ENCODE measurements at places on chromosomes 7 and 10.

DNA sequence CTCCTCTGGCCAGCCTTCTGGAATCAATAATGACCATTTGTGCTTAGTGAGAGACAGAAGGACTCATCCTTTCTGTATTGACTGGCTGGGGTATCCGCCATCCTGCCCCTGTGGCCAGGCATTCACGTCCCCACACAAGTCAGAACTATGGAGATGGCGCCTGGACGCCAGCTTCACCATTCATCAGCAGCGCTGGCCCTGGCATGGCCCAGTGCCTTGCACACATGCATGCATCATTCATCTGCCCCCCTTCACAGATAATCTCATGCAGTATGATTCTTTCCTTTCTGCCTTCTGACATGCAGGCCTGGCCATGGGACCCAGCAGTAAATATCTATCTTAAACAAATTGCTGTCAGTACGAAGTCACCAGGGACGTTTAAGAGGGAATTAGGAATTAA, 114.8 kb upstream of the MKI67 start:
- DNase-seq: no peak

GRCh38 chr10:122487174-122487765, 25.9 kb downstream of the HTRA1 start:
- no peak for DNase-seq

- DNase-seq: no peak
Measured at GRCh38 chr7:134907000-134907399, 79.3 kb upstream of the AGBL3 start.

DNA sequence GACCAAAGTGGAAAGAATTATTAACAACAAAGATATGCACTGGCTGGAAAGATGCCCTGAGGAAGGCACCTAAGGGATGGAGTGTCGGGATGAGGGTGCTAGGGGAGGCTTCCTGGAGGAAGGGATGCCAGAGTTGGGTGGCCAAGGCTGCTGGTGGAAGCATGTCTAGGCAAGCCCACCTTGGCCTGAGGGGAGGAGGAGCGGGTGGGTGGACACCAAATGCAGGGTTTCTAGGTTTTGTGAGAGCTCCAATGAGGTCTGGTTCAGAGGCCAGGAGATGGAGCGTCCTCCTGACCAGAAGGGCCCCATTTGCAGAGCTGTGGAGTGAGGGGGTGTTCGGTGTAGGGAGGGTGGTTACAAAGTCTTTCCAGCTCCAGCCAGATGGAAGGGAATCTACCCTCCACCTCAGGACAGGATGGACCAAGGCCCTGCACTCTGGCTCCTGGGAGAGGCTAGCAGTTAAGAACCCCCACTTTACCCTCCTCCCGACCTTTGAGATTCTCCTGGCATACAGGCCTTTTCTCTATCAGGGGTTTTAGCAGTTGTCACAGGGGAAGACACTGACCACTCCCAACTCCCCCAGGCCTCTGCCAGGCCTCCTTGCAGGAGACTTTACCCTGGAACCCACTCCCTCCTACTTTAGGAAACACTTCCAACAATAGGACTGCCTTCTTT, 3.0 kb upstream of the DDIT4 start:
- no peak for DNase-seq

DNA sequence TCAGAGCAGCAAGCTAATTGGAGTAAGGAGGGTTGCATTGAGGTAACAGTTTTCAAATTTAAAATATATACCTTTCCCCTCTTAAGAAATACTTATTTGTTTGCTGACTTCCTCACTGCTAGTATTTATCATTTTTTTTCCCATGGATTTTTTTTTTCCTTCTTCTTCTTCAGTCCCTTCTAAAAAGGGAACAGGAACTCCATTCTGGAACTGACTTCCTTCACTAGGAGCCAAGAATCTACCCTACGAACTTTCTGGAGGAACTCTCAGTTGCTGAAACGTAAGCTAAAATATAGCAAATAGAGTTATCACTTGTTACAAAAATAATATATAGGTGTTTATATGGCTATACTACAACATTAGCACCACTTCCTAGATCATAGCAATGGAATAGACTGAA, 95.4 kb downstream of the HGF start:
- DNase-seq: no peak

DNA sequence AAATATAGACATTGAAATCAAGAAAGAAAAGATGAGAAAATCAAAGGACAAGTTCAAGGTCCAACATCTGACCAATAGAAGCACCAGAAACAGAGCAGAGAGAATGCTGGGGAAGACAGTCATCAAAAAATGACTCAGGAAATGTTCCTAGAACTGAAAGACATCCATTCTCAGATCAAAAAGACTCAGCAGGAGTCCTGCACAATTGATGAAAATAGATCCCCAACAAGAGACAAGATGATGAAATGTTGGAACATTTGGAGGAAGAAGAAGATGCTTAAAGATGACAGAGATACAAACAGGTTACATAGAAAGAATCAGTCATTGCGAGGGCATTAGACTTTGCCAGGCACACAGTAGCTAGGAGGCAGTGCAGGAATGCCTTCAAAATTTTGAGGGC, 30.0 kb upstream of the EIF5AL1 start:
- DNase-seq: no peak

DNA sequence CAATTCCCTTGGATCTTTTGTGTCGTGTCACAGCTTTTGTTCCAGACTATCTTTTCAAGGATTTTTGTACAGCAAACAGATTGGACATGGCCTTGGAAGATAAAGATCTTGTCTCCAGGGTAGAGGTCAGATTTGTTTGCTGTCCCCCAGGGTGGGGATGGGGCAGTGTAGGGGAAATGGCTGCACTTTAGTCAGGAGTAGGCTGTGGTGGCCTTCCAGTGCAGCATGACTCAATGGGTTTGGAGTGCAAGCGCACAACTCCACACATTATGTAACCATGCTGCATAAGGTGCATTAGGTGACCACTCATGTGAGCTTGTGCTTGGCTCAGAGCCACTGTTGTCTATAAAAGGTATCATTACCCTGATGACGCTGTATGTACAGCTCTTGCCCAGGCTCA, 23.9 kb upstream of the ADAMTS14 start:
- DNase-seq: no peak

DNA sequence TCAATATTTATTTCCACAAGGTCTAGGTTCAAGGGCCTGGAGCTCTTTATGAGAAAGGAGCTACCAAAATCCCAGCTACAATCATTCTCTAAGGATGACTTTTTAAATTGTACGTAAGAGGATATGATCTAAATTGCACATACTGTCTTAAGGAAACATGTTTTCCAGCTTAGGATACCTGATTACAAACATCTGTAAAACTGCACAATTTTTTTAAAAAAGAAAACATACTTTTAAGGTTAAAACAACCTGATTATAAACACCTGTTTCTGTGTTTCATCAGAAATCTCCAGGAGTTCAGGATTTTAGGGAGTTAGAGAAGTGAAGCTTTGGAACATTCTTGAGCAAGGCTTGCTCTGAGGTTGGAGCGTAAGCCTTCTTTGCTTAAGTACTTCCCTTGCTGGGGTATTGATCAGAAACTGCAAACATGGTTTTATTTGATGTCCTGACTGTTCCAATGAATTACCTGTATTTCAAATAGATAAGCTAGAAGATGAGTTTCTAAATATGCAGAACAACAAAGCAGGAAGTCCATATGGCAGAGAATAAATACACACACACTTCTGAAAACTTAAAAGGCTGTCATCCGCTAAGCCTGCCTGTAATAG, 248.6 kb downstream of the GFRA1 start:
- DNase-seq: no peak

- DNase-seq: no peak
Measured at GRCh38 chr7:927031-927671, 27.3 kb downstream of the ADAP1 start.

GRCh38 chr7:45625714-45626440, 51.7 kb downstream of the ADCY1 start:
- no peak for DNase-seq

DNA sequence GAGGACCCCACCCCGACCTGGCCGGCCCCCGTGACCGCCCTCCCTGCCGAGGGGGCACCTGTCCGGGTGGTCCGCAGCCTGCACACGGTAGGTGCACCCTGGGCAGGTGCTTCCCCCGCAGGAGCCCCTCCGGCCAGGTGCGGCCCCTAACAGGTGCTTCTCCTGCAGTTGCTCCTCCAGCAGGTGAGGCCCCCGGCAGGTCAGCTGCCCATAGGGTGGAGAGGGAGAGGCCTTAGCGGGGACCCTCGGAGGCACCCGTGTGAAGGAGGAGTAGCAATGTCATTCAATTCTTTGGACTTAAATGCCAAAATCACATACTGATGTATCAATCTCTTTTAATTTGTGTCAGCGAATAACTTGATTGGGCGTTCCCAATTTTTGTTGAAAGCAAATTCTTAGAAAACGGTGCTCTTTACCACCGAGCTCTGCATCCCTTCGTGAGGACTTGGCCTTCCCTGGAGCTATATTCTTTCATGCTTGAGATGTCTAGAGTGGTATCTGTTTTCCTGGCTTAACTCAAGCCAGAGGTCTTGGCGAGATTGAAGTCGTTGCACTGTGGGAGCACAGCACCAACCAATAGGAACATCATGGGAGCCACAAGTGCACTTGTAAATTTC, 738 bp upstream of the NCAPG2 start:
- DNase-seq: no peak

DNA sequence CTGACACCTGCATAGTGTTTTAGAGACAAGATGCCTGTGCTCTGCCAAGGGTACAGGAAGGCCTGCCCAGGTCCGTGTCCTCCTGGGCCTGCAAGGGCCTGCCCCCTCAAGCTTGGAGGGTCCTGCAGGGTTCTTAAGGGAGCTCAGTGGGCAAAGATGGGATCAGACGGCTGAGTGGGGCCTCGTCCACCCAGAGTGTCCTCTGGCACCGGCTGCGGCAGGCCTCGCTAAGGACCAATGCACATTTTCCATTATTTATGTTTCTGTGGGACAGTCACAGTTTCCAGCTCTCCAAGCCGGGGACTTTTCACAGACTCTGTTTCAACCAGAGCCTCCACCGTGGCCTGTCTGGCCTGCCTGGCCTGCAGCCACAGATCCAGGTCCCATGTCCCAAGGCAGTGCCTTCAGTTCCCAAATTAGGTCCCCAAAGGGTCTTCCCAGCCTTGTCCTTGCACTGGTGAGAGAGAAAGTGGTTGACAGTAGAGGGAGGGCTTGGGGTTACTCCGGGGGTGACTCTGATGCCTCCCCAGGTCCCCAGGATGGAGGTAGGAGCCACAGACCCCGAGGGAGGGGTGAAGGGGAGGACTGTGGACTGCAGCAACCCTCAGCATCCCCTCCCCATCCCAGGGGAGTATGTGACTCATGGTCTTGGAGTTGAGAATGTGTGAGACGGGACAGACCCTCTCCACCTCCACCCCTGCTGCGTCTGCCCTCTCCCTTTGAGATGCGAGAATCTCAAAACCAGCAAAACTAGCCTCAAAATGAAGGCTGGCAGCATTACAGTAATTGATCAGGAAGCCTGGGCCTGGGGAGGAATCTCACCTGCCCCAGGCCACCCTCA, 14.8 kb downstream of the MYL10 start:
- DNase-seq: no peak

- DNase-seq: no peak
Measured at GRCh38 chr10:36574207-36574606, 551.2 kb upstream of the ANKRD30A start.

- no peak for DNase-seq
Measured at GRCh38 chr7:33040803-33041516, 21.6 kb downstream of the NT5C3A start.

GRCh38 chr7:120054376-120055100, 218.4 kb upstream of the KCND2 start:
- DNase-seq: no peak

GRCh38 chr7:68393051-68393450, 1205.2 kb upstream of the AUTS2 start:
- no peak for DNase-seq

DNA sequence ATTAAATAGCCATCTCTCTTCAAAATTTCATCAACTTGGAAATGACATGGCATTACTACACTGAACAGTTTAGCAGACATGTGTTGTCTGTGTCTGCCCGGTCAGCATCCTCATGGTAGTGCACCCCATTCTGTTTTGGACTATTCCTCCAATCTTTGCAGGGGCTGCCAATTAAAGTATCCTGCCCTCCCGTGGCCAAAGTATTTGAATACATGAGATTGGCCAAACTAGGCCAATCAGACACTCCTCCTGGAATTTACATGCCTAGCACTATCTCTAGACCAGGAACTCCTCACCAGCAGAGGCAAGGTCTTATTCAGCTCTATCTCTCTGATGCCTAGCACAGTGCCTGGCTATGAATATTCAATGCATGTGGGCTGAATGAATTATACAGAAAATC, 4.4 kb downstream of the SHTN1 start:
- no peak for DNase-seq

GRCh38 chr10:76882796-76883195, 754.8 kb downstream of the KCNMA1 start:
- DNase-seq: no peak

- DNase-seq: no peak
Measured at GRCh38 chr10:113987805-113988204, 55.9 kb upstream of the ADRB1 start.

DNA sequence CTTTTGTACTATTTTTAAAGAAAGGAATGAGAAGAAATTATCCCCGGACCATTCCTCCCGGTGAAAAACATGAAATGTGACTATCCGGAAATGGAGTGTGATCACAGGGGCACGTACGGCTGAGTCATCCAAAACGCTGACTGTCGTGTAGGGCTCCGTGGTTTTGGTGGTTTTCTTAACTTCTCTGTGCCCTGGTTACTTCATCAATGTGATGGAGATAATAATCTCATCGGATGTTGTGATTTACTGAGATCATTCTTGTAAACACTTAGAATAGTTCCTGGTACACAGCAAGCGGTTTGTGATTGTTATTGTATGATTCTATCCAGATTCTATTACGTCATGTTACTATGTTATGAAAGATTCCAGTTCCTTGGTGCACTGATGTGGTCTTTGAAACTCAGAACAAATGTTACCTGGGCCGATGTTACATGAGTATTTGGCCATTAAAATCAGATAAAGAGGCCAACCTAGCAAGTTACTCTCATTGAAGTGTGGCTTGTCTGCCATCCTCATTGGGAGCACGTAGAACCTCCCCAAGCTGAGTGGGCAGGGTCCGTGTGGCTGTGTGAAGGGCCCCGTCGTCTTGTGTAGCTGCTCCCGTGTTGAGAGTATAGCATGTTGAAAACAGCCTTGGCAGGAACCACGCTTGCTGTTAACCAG, 99.5 kb downstream of the CAMK1D start:
- DNase-seq: peak; percentile 28

- no peak for DNase-seq
Measured at GRCh38 chr7:149398195-149398820, 62.6 kb downstream of the ZNF777 start.

- DNase-seq: no peak
Measured at GRCh38 chr7:151736403-151736909, 140.5 kb downstream of the PRKAG2 start.

- DNase-seq: no peak
Measured at GRCh38 chr10:1316121-1316808, 260.1 kb downstream of the WDR37 start.
